ENCODE measurements at places on chromosomes 2 and 18. TPM values are rescaled to one million over a fixed set of nuclear protein-coding genes. Genes with fewer than 3 reads are reported as not detected.

The CXCR1 gene
- total RNA-seq = not detected

The RGPD3 gene
- total RNA-seq = 0.37 TPM

The FBXO41 gene
- 2.1 TPM for total RNA-seq

The REV1 gene
- total RNA-seq = 36.1 TPM

The B3GNT7 gene
- total RNA-seq = 0.11 TPM

The GRHL1 gene
- total RNA-seq = 0.37 TPM

The VWA3B gene
- total RNA-seq = not detected

The MEP1B gene
- total RNA-seq = not detected

The EVX2 gene
- 0.11 TPM for total RNA-seq

The B4GALT6 gene
- total RNA-seq = 6.6 TPM

The DYTN gene
- not detected for total RNA-seq

The TEX44 gene
- not detected for total RNA-seq

Data from uterine smooth muscle cell (primary cell).